ENCODE measurements at places on chromosomes 5 and 9. TPM values are rescaled to one million over a fixed set of nuclear protein-coding genes. Genes with fewer than 3 reads are reported as not detected.

- DNase-seq = no peak
- no peak overlapping the region for H3K4me3 ChIP-seq
- H3K4me1 ChIP-seq = peaks cover 6% of the 10 kb centered on the region
Observed at GRCh38 chr5:170443624-170444023, 54.5 kb upstream of the KCNMB1 start.

GRCh38 chr9:128707446-128707845 lies 5.1 kb downstream of the PKN3 start:
- DNase-seq = no peak
- H3K4me3 ChIP-seq = no peak overlapping the region
- H3K36me3 ChIP-seq = peaks cover 3% of the 10 kb centered on the region
- H3K4me1 ChIP-seq = peaks cover 5% of the 10 kb centered on the region
- H3K27me3 ChIP-seq = no peaks in the 10 kb centered on the region
- H3K27ac ChIP-seq = no peak overlapping the region

- H3K27ac ChIP-seq = no peak overlapping the region
- H3K4me1 ChIP-seq = no peaks in the 10 kb centered on the region
- no peaks in the 10 kb centered on the region for H3K36me3 ChIP-seq
- no peak for DNase-seq
- H3K4me3 ChIP-seq = no peak overlapping the region
Observed at GRCh38 chr5:126988021-126988569, 42.3 kb downstream of the MARCHF3 start.

GRCh38 chr9:98121058-98121457 lies 2.0 kb upstream of the TRIM14 start:
- H3K4me3 ChIP-seq = no peak overlapping the region
- H3K27me3 ChIP-seq = no peaks in the 10 kb centered on the region
- H3K4me1 ChIP-seq = peaks cover 6% of the 10 kb centered on the region

Gene LHX3
- 0.11 TPM for total RNA-seq

Gene TMEM38B
- 16.8 TPM for total RNA-seq

GRCh38 chr5:66655395-66656324 lies 59.5 kb downstream of the MAST4 start:
- H3K27ac ChIP-seq = no peak overlapping the region
- H3K36me3 ChIP-seq = no peaks in the 10 kb centered on the region
- no peak for DNase-seq
- H3K4me1 ChIP-seq = no peaks in the 10 kb centered on the region

DNA sequence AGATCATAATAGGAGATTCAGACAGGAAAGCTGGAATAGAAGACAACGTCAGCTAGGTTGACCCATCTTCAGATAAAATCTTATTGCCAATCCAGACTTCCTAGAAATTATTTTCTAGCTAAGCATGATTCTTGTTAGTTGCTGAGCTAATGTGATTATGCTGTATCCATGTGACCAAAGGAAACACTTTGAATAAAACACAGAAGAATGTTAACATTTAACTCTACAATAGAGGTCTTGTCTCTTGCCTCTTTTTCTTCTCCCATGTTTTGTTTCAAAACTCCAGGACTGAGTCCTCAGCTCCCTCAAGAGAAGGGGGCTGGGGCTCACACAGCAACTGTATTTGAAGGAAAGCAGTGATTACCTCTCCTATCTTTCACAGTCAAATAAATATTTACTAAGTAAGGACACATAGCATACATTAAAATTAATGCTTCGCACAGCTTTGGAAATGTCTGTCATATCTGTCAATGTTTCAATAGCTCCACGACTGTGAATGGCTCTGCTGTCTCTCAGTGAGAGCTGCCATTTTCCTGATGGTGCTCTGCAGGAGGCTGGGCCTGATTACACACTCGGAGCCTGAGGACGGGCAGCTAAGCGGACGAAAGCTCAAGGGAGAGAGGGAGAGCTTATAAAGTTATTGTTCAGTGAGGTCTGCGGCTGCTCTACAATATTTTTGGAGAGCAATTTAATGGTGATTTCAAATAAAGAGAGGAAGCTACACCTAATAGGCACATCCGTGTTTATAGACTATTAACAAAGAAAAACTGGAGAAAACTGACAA lies 64.8 kb upstream of the ZNF462 start:
- H3K27ac ChIP-seq = no peak overlapping the region
- no peaks in the 10 kb centered on the region for H3K36me3 ChIP-seq
- H3K4me1 ChIP-seq = no peaks in the 10 kb centered on the region
- no peak overlapping the region for H3K4me3 ChIP-seq
- no peaks in the 10 kb centered on the region for H3K27me3 ChIP-seq

GRCh38 chr5:123367739-123368138 lies 55.5 kb downstream of the CEP120 start:
- H3K36me3 ChIP-seq = peaks cover 28% of the 10 kb centered on the region
- peak; percentile 37 for DNase-seq
- H3K27ac ChIP-seq = no peak overlapping the region
- no peak overlapping the region for H3K4me3 ChIP-seq
- H3K4me1 ChIP-seq = peaks cover 6% of the 10 kb centered on the region
- no peaks in the 10 kb centered on the region for H3K27me3 ChIP-seq

- no peaks in the 10 kb centered on the region for H3K27me3 ChIP-seq
- H3K4me1 ChIP-seq = no peaks in the 10 kb centered on the region
- no peak overlapping the region for H3K4me3 ChIP-seq
- peak; percentile 60 for DNase-seq
Observed at GRCh38 chr9:4515958-4516375, 25.7 kb downstream of the SLC1A1 start.

GRCh38 chr5:132203464-132203818 lies 24.2 kb downstream of the P4HA2 start:
- no peaks in the 10 kb centered on the region for H3K4me1 ChIP-seq
- H3K27ac ChIP-seq = no peak overlapping the region
- no peaks in the 10 kb centered on the region for H3K27me3 ChIP-seq
- no peak for DNase-seq

DNA sequence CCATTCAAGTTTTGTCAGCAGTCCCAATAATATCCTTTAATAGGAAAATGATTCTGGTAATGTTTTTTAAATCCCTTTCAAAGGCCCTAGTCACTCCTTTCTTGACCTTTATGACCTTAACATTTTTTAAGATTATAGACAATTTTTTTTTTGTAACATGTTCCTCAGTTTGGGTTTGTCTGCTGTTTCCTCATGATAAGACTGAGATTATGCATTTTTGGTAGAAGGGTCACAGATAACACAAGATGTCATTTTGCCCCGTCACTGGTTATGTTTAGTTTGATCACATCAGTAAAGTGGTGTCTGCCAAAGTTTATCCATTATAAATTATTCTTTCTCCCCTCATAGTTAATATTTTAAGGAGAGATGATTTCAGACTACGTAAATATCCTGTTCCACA lies 16.0 kb upstream of the PTPDC1 start:
- H3K36me3 ChIP-seq = no peaks in the 10 kb centered on the region
- H3K27ac ChIP-seq = no peak overlapping the region
- H3K27me3 ChIP-seq = no peaks in the 10 kb centered on the region
- no peak for DNase-seq
- no peak overlapping the region for H3K4me3 ChIP-seq
- no peaks in the 10 kb centered on the region for H3K4me1 ChIP-seq

DNA sequence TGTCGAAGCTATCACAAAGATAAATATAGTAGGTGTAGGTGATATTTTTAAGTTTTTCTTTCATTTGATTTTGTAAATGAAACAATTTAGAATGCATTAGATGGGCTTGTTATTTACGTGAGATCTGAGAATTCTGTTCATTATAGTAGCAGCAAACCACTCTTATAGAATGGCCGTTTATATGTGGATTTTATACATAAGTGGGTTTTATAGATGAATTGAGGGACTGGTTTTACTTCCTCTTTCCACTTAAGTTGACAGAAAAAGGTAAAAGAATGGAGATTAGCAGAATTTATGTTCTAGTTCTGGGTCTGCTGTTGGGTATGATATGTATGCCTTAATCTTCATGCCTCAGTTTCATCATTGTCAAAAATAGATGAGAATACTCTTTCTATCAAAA lies 5.6 kb downstream of the RMI1 start:
- H3K27ac ChIP-seq = no peak overlapping the region
- H3K27me3 ChIP-seq = no peaks in the 10 kb centered on the region
- H3K4me3 ChIP-seq = no peak overlapping the region
- peaks cover 23% of the 10 kb centered on the region for H3K4me1 ChIP-seq
- peaks cover 17% of the 10 kb centered on the region for H3K36me3 ChIP-seq

Gene BRIX1
- total RNA-seq = 84.8 TPM

DNA sequence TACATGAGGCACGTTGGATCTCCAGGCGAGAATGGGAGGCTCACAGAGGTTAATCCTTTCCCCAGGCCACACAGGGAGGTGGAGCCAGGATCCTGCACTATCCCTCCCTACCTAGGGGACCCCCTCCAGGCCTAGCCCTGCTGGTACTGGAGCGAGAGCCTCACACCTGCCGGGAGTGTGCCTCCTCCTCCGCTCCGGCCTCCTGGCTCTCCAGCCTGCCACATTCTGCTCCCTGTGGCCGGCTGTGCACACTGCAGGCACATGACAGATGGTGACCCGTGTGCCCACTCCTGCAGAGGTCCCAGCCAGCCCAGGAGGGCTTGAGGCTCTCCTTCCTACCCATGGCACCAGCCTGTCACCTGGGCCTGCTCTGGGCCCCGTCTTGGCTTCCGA lies 93.4 kb downstream of the RXRA start:
- peak overlapping the region; percentile 42 for H3K27ac ChIP-seq
- H3K4me1 ChIP-seq = peaks cover under 1% of the 10 kb centered on the region
- no peak overlapping the region for H3K4me3 ChIP-seq

Gene ATOSB
- total RNA-seq = 8.3 TPM

GRCh38 chr5:119341452-119342349 lies 14.1 kb upstream of the TNFAIP8 start:
- H3K27me3 ChIP-seq = no peaks in the 10 kb centered on the region
- H3K4me3 ChIP-seq = no peak overlapping the region
- no peaks in the 10 kb centered on the region for H3K4me1 ChIP-seq
- no peaks in the 10 kb centered on the region for H3K36me3 ChIP-seq
- DNase-seq = no peak

GRCh38 chr5:175325681-175326080 lies 118.3 kb downstream of the DRD1 start:
- no peak overlapping the region for H3K4me3 ChIP-seq
- H3K4me1 ChIP-seq = no peaks in the 10 kb centered on the region
- no peak for DNase-seq
- no peak overlapping the region for H3K27ac ChIP-seq
- H3K27me3 ChIP-seq = no peaks in the 10 kb centered on the region

DNA sequence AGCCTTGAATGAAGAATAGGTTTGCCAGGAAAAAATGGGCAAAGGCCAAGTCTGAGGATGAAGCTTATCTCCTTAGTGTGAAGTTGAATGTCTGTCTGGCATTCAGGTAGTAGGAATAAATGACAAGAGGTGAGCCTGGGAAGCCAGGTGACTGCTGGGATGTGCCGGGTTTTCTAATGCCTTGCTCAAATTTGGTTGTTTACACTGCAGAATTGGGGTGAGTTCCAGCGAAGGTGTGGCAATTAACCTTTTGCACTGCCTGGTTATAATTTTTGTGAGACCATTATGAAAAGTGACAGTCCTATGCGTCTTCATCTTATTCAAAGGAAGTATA lies 73.6 kb downstream of the MAST4 start:
- no peak overlapping the region for H3K4me3 ChIP-seq
- no peak for DNase-seq
- no peak overlapping the region for H3K27ac ChIP-seq
- H3K36me3 ChIP-seq = no peaks in the 10 kb centered on the region
- no peaks in the 10 kb centered on the region for H3K4me1 ChIP-seq

GRCh38 chr9:114056527-114056926 lies 21.6 kb downstream of the AMBP start:
- no peaks in the 10 kb centered on the region for H3K27me3 ChIP-seq
- H3K27ac ChIP-seq = no peak overlapping the region
- H3K4me1 ChIP-seq = no peaks in the 10 kb centered on the region

DNA sequence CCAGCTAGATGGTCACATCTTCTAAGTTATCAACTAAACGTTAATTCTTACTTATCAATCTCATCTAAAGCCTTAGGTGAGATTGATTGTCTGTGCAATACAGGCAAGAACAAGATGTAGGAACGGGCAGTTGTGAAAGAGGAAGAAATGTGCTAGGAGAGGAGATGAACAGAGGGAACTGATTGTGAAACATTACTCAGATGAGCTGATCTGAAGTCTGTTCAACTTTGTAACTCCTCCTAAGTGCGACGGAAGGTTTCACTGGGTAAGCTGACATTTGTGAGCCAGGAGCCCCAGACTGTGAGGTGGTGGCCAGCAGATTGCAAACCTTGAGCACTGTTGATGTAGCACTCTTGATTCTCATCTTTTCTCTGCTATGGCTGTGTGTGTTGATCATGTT lies 204.1 kb downstream of the CD180 start:
- H3K4me3 ChIP-seq = no peak overlapping the region
- no peak overlapping the region for H3K27ac ChIP-seq
- DNase-seq = no peak
- H3K36me3 ChIP-seq = no peaks in the 10 kb centered on the region

GRCh38 chr5:150618588-150619281 lies 21.7 kb upstream of the SYNPO start:
- H3K27ac ChIP-seq = peak overlapping the region; percentile 27
- H3K27me3 ChIP-seq = no peaks in the 10 kb centered on the region
- no peak overlapping the region for H3K4me3 ChIP-seq

Gene WDR70
- 55.2 TPM for total RNA-seq

Measured in A673 (cell line).